Neural progenitor cell (in vitro differentiated cells): ENCODE measurements at places on chromosomes 1 and 21.

DNA sequence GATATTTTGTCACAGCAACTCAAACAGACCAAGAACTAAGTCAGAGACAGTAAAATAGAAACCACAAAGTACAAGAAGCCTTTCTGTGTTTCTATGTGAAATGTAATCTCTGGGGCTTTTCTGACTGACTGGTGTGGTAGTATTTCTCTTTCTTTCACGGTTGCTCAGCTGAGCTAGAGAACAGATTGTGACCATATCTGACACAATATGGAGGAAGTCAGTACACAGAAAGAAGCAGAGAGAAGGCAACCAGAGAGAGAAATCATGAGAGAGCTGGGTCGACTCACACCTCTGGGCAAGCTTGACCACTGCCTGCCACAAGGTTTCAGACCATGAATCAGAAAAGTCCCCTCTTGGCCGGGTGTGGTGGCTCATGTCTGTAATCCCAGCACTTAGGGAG is 208.9 kb upstream of the GREM2 start:
- DNase-seq: no peak

DNA sequence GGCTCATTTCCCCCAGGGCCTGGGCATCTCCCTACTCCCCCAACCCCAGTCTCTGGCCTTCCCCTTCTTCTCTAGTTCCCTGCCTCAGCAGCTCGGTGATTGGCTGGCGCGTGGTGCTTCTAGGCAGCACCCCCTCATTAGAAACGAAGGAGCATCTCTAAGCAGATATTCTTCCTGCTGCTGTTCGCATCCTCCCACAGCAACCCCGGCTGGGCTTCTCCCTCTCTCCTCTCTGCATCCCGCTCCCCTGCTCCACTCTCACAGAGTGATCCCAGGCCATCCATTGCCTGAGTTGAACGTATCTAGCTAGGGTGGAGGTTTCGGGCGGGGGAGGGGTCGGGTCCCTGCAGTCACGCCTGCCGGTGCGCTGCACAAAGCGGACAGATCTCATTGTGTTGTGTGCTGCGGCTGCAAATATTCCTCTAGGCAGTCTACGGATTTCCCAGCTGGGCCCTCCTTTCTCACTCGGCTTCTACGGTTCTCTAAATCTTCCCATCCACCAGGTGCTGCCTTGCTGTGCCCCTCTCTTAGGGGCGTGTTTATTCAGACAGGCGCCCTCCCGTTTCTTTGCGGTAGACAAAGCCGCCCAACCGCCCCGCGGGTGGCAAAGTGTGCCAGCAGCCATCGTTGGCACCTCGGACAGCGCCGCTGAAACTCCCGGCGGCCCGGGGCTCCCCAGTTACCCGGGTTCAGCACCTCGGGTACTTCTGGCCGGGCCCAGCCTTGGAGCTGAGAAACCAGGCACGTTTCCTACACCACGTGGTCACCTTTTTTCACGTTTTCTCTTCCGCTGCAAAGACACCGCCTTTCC is 2.2 kb downstream of the CACNA1E start:
- peak; percentile 83 for DNase-seq

DNA sequence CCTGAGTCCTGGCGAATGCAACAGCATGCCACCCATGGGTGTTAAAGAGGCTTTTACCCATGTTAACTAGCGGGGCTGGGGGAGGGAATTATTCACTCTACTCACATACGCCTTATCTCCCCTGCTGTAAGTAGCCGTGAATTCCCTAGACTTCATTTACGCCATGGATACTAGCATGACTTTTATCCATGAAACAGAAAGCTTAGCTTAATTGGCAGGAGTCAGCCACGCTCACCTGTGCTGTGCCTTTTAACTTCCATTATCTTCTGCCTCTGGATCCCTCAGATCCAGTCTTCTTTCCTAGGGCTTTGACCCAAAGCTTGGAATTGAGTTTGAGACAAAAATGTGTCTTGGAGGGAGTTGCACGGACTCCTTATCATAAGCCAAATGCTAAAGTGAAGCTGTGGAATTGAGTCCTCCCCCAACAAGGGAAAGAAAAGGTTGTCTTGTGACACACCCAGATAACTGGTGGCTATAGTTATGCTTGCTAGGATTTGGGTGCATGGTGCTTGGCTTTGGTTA is 9.7 kb upstream of the NASP start:
- no peak for DNase-seq

DNA sequence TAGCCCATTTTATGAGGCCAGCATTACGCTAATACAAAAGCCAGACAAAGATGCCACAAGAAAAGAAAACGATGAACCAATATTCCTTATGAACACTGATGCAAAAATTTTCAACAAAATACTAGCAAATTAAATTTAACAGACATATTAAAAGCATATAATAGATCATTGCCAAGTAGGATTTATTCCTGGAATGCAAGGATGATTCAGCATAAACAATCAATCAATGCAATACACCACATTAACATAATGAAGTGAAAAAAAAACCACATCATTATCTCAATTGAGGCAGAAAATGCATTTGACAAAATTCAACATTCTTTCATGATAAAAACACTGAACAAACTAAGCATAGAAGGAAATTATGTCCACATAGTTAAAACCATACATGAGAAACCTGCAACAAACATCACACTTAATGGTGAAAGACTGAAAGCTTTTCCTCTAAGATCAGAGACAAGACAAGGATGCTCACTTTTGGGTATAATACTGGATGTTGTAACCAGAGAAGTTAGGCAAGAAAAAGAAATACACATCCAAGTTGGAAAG is 22.9 kb upstream of the ATP1A1 start:
- DNase-seq: no peak

- DNase-seq: no peak
Observed at GRCh38 chr21:18451670-18452069, 48.1 kb upstream of the TMPRSS15 start.

- DNase-seq: peak; percentile 75
Observed at GRCh38 chr1:214550857-214551435, 456 bp downstream of the PTPN14 start.

- DNase-seq: no peak
Observed at GRCh38 chr1:65470766-65471165, 50.3 kb downstream of the LEPR start.

DNA sequence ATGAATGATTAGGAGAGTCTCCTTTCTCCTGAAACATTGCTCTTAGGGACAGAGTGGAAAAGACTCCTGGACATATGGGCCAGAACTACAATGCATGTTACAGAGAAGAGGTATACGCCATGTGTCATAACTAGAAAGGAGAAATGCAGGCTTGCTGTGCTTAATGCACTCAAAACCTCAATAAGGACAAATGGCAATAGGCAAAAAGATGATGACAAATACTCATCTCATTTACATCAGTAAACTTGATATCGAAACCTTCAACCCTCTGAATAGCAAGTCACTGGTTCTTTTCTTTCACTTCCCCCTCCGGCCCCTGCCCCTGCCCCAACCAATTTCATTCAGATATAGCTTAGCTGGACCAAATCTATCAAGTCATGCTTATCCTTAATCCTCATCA is 1.9 kb upstream of the GPR88 start:
- no peak for DNase-seq

DNA sequence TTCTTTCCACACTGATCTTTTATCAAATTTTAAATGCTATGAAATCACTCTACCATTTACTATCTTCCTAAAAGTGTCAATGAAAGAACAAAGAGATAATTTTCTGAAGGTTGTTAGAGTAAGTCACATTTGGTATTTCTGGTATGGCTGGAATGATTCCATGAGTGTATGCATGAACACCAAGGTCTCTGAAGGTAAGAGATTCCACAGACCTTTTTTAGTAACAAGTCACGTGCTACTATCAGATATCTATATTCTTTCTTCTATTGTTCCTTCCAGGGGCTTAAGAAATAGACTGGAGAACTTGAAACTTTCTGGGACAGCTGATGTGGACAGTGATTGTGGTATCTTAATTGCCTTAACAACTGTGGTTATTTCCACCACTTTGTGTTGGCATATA is 265.0 kb downstream of the SDCCAG8 start:
- DNase-seq: no peak
